T-cell (primary cell): ENCODE measurements at places on chromosomes 1 and 21.
A peak's percentile ranks its signal among the peaks of the same experiment; 100 is the strongest.

- H3K4me1 ChIP-seq = no peaks in the 10 kb centered on the region
- H3K4me3 ChIP-seq = no peak overlapping the region
- no peaks in the 10 kb centered on the region for H3K27me3 ChIP-seq
- no peak for DNase-seq
- H3K27ac ChIP-seq = no peak overlapping the region
These were observed 53.6 kb downstream of the FBXO42 start for GRCh38 chr1:16298653-16299052.

- H3K4me1 ChIP-seq = peaks cover 5% of the 10 kb centered on the region
- H3K36me3 ChIP-seq = no peaks in the 10 kb centered on the region
- H3K4me3 ChIP-seq = peak overlapping the region; percentile 36
- H3K27me3 ChIP-seq = peaks cover 13% of the 10 kb centered on the region
- no peak overlapping the region for H3K27ac ChIP-seq
These were observed 776 bp downstream of the ITSN1 start for GRCh38 chr21:33642896-33643657.

DNA sequence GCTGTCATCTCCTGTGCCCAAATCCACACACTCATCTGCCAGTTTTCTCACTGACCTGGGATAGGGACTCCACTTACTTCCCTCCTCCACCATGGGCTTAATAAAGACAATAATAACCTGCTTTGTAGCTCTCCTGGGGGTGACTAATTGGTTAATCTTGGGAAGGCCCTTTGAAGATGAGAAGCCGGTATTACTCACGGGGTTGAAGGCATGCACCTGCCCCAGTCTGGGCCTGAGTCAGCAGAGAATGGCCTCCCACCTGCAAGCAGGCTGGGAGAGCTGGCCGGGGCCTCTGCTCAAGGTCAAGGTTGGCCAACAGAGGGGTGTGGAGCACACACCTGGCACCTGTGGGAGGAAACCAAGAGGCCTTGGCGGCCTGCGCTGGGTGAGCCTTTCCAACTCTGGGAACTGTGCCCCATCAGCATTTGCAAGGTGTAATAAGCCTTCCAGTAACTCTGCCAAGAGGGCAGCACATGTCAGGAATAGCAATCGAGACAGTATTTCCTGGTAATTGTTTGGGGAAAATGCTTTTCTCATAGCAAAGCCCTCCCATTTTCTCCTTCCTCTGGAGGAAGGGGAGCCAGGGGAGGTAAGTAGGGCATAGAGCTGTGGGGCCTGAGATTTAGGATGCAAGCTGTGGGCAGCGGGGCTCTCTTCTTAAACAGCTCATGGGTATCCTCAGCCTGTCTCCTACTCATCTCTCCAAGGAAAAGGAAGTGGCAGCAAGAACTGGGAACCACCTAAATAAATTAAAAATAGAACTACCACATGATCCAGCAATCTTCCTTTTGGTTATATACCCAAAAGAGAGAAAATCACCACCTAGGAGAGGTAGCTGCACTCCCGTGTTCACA lies 49.0 kb downstream of the TOMM20 start:
- H3K27me3 ChIP-seq = no peaks in the 10 kb centered on the region
- H3K4me1 ChIP-seq = peaks cover 29% of the 10 kb centered on the region
- H3K36me3 ChIP-seq = no peaks in the 10 kb centered on the region
- no peak overlapping the region for H3K4me3 ChIP-seq
- no peak for DNase-seq

DNA sequence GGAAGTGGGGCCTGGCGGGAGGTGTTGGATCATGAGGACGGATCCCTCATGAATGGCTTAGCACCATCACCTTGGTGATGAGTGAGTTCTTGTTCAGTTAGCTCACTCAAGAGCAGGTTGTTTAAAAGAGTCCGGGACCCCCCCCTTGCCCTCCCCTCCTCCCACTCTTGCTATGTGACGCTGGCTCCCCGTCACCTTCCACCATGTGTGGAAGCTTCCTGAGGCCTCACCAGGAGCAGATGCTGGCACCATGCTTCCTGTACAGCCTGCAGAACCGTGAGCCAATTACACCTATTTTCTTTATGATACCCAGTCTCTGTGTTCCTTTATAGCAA lies 3.0 kb upstream of the SLC19A1 start:
- no peak overlapping the region for H3K27ac ChIP-seq
- H3K27me3 ChIP-seq = no peaks in the 10 kb centered on the region
- H3K4me1 ChIP-seq = peaks cover 19% of the 10 kb centered on the region
- no peaks in the 10 kb centered on the region for H3K36me3 ChIP-seq

DNA sequence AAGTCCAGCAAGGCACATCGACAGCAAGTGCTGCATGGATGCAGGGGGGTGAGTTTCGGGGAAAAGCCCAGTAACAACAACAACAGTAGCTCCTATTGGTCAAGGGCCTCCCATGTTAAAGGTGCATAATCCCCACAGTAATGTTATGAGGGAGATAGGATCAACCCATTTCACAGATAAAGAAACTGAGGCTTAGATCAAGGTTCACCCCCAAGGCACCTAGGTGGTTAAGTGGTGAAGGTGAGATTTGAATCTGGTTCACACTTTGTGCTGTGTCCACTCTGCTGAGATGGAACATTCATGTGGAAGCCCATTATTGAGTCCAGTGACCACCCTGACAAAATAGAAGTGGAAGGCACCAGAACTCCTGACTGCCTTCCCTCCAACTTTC lies 24.9 kb downstream of the PHGDH start:
- peaks cover 18% of the 10 kb centered on the region for H3K36me3 ChIP-seq

GRCh38 chr1:11639372-11639771 lies 14.9 kb downstream of the FBXO2 start:
- no peaks in the 10 kb centered on the region for H3K4me1 ChIP-seq
- no peak for DNase-seq
- H3K4me3 ChIP-seq = no peak overlapping the region
- H3K36me3 ChIP-seq = no peaks in the 10 kb centered on the region
- H3K27me3 ChIP-seq = no peaks in the 10 kb centered on the region
